ENCODE measurements at places on chromosomes 5 and 9.

DNA sequence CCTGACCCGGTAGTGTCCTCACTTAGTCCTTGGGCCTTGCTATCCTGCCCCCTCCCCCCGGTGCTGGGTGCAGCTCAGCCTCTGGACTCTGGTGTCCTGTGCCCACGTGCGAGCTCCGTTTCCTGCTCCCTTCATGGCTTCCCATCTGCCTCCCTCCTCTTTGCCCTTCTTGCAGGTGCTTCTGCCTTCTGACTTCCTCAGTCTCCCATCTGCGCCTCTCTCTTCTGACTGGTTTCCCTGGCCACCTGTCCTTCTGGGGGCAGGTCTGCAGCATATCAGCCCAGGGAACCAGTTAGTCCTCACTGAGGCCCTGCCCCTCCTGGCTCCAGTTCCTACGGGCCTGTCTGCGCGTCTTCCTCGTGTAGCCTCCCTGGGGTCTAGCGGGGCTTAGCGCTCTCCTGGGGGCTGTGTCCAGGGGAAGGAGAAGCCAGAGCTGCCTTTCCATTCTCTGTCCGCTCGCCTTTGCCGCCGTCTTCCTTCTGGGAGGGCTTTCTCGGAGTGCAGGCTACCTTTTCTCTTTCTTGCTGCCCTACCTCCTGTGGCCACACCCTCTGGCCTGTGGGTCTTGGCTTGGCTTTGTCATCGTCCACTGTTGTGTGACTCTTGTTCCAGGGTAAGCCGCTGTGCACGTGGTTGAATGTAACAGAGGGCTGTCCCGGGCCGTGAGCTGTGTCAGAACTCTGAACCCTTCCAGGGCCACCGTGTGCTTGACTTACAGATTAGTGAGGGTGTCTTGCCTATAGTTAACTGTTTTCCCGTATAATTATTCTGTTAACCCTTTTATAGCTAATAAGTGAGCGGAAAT lies 51.8 kb downstream of the EHMT1 start:
- DNase-seq: no peak

GRCh38 chr5:174185506-174185905 lies 140.0 kb downstream of the NSG2 start:
- no peak for DNase-seq

- no peak for DNase-seq
Observed at GRCh38 chr9:110115826-110116542, 92.0 kb downstream of the C9orf152 start.

DNA sequence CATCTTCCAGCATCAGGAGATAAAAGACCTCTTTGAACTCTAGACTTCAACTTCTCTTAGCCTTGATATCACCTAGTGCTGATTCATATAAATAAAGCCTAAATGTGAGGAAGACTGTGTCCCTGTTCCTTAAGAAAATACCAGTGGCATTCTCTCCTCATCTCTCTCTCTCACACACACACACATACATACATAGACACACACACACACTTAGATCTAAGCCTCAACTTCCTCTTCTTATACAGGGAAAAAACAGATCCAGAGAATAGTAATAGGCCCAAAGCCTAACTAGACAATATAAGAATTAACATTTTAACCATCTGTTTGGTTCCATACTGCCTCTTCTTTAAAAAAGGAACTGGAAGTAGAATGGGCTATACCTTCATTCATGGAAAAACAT lies 195.3 kb upstream of the NR4A3 start:
- no peak for DNase-seq

- DNase-seq: no peak
Observed at GRCh38 chr5:100706776-100707175, 171.6 kb downstream of the FAM174A start.
